ENCODE measurements at places on chromosomes 7 and 10.

GRCh38 chr10:86899670-86900276, 57.6 kb downstream of the MMRN2 start:
- peak; percentile 41 for DNase-seq

DNA sequence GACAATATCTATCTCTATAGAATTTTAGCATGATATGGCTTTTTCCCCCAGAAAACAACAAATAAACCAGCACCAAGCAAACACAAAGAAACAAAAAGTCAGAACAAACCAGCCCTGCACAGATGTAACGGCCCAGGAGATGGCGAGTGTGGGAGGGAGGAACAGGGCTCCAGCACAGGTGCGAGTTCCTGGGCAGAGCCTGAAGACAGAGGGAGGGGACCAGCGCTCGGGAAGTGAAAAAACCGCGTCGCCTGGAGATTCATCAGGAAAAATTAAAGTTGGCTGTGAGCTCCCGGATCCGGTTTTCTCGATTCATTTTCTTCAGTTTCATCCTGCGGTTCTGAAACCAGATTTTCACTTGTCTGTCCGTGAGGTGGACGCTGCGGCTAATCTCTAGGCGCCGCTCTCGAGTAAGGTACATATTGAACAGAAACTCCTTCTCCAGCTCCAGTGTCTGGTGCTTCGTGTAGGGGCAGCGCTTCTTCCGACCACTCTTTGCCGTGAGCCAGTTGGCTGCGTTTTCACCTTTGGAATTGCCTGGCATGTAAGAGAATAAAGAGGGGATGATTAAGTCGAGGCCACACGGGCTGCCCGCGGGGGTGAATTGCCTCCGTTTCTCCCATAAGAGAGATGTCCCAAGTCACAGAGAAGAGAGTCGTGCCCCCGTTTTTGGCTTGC, 2.3 kb downstream of the HOXA10 start:
- DNase-seq = peak; percentile 77

- no peak for DNase-seq
Observed at GRCh38 chr10:34580643-34581042, 234.5 kb downstream of the PARD3 start.

DNA sequence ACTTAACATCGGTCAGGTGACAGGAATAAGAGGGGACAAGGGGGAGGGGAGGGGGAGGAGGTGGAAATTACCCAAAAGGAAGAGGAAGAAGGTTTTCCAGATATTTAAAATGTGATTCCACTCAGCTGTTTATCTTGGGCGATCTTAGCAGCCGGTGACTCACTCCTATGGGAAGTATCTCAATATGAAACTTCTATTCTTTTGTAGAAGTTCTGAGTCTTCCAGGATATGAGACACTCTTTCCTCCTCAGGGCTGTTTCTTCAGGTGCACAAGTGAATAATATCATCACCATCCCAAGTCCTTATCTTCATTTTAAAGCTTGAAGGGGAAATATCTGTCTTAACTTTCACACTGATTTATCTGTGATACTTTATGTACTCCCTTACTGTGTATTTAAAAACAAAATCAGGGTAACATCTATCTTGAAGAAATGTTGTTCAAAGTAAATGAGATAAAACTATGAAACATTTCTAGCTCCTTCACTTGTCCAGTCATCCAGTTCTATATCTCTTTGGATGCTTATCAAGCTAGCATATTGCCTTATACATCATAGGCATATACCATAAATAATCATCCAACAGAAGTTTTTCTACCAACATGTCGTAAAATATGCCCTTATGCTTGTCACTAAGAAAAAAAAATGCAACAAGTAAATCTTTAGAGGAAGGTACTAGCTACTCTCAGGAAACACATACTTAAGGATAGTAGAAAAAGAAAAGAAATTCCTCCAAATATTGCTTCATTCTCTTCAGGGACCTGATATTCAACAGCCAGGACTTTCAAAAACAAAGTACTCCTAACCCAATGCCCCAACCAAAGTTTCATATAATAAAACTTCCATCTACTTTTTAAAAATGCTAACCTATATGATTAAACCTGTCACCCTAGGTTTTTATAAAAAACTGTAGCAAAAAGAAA, 13.7 kb downstream of the DOCK4 start:
- DNase-seq = no peak

DNA sequence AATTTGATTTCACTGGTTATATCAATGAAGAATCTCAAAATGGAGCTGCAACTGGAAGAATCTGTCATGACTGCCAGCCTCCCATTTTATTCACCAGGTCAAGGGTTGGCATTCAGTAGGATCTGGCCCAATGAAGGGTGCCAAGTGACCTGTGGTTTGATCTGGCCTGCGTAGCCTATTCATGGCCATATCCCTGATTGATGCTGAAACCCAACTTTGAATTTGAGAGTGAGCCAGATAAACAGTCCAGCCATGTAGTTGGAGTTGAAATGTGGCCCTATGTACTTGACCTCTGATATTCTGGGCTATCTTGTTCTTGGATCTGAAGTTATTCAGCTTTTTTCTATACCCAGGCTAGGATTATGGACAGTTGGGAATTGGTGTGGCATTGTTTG, 1.5 kb downstream of the MKLN1 start:
- no peak for DNase-seq

DNA sequence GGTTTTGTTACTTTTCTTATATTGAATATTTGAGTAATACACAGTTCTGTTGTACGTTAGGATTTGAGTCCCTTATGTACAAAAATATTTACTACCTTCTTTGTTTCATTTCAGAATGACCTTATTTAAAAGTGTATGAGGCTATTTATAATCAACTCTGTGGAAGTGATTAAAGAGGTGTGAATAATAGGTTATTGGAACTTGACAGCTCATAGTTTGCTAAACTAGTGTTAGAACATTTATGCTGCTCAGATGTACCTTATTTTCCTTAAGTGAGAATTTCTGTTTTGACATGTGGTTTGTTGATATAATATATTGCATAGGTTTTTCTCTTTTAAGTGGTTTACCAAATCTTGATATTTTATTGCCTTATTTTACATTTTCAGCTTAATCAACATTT, 105.5 kb downstream of the ZEB1 start:
- no peak for DNase-seq

- DNase-seq = no peak
Observed at GRCh38 chr10:69865450-69865849, 63.7 kb downstream of the COL13A1 start.

- no peak for DNase-seq
Observed at GRCh38 chr7:118794419-118794818, 569.9 kb downstream of the ANKRD7 start.

DNA sequence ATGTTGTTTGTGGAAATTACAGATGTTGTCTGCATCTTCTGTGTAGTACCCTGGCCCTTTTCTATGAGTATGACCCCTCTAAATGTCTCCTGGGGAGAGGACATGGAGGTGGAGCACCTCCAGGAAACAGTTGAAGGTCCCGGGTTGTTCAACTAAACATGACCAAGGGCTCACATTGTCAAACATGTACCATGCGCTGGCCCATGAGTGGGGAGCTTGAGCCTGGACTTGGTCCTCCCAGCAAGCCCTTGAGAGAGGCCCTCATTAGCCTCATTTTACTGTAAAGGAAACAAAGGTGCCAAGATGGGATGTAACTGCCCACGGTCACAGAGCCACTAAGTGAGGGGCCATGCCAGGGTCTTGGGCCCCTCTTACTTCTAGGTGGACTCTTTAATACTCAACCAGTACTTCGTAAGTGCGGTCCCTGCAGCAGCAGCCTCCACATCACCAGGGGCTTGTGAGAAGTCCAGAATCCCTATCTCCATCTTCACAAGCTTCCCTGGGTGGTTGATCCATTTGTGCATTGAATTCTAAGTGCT, 31.2 kb downstream of the C10orf71 start:
- DNase-seq = no peak

- no peak for DNase-seq
Observed at GRCh38 chr10:103706762-103707161, 148.6 kb downstream of the SH3PXD2A start.

- peak; percentile 33 for DNase-seq
Observed at GRCh38 chr10:109977382-109977806, 30.4 kb upstream of the ADD3 start.

DNA sequence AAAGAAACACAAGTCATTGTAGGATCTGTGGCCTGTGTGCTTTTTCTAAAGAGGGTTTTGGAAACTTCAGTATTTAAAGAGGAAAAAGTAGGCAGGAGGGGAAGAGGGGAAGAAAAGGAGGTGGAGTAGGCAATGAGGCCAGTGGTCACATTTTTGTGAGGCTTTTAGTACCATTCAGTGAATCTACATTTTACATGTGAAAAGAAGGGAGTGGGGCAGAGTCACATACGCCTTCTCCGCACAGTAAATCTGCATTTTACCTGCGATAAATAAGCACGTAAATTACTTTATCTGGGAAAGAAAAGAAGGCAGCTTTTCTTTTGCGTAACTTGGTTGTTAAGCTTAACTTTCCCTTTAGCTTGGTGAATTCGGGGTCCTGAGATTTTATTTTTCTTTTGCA, 13.2 kb downstream of the CHST12 start:
- no peak for DNase-seq

DNA sequence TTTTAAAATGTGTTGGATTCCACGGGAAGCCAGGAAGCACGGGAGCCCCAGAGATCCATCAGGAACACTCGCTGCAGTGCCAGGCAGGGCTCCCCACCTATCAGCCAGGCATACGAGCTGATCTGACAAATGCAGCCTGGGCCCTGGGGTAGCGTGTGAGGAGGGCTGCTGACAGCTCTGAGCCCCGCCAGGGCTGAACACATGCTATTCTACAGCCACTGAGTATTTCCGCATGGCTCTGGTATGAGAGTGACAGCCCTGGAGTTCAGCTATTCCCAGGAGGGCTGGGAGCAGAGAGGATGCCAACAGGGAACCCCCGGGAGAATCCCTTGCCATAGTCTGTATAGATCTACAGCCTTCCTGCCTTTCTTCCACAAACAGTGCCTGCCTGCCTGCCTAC, 237.3 kb upstream of the ZMIZ1 start:
- DNase-seq = no peak

DNA sequence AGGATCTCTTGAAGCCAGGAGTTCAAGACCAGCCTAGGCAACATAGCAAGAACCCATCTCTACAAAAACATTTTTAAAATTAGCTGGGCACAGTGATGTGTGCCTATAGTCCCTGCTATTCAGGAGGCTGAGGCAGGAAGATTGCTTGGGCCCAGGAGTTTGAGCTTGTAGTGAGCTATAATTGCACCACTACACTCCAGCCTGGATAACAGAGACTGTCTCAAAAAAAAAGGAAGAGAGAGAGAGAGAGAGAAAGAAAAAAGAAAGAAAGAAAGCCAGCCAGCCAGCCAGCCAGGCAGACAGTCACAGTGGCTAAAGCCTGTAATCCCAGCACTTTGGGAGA, 95.2 kb upstream of the STK17A start:
- no peak for DNase-seq

GRCh38 chr7:15603124-15603523, 41.3 kb upstream of the AGMO start:
- DNase-seq = no peak

GRCh38 chr10:70055550-70055949, 2.9 kb downstream of the MACROH2A2 start:
- no peak for DNase-seq

DNA sequence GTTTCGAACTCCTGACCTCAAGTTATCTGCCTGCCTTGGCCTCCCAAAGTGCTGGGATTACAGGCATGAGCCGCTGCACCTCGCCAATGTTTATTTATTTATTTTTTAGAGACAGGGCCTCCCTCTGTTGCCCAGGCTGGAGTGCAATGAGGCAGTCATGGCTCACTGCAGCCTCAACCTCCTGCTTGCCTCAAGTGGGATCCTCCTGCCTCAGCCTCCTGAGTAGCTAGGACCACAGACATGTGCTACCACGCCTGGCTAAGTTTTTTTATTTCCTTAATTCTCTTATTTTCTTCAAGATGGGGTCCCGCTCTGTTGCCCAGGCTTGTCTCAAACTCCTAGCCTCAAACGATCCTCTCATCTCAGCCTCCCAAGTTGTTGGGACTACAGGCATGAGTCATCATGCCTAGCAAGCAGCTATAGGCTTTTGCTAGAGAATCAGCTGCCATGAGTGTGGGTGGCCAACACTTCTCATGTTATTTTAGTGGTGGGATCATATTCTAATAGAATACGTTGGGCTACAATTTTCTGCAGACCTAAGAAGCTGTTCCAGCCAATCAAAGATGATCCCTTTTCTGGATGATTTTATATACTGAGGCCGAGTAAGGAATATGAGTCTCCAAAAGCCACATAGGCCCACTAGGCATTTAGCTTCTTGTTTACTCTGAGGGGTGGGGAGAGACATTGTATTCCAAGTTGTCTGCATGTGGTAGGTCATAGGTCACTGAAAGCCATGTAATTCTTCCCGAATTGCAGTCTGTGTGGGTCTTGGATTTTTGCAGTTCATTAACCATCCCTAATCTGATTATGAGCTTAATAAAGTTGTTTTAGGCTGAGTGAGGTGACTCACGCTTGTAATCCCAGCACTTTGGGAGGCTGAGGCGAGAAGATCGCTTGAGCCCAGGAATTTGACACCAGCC, 7.6 kb upstream of the TMEM248 start:
- no peak for DNase-seq

DNA sequence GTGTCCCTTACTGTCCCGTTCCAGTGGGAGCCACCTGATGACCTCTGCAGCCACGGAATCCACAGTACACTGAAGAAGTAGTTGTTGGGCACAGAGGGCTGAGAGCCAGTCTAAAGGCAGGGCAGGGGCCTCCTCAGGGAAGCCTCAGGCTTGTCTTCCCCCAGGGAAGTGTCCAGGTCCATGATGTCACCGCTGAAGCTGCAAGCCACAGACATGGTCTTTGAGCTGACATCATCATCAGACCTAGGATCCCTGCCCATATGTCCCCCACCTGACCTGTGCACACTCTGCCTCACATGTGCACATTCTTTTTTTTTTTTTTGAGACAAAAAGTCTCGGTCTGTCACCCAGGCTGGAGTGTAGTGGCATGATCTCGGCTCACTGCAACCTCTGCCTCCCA, 38.4 kb upstream of the ELFN1 start:
- no peak for DNase-seq
